ENCODE measurements at places on chromosomes 5 and 9.

DNA sequence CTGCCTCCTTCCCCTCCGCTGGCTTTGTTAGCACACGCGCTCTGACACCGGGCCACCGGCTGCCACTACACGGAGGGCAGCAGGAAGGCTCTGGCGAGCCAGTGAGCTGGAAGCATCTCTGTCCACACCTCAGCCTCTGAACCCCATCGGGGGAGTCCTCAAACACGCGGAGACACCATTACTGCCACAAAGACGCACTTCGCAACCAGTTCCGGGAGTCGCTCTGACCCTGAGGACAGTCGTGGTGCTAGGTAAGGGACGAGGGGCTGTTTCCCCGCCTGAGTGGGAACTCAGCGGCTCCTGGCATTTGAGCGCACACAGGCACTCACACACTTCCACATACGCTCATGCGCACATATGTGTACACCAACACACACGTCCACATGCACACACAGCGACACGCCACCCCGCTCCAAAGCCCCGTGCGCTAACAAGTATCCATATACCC is 160.0 kb downstream of the C9orf152 start:
- DNase-seq = no peak

DNA sequence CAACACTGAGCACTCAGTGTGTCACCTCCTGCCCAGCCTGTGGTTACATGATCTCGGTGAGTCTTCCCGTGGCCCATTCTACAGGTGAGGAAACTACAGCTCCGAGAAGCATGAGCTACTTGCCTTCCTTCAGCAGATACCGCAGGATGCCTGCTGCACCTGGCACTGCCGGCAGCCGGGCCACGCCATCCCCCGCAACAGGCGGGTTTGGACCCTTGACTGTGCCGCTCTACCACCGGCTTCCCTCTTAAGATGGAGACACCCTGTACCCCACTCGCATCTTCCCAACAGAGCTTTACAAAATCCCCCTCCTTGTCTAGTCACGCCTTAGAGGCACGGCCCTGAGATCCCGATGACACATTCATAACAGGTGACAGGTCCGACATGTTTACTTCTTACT is 74.9 kb upstream of the OTULINL start:
- DNase-seq = no peak

GRCh38 chr5:167160388-167160787 is 1131.1 kb upstream of the WWC1 start:
- DNase-seq = no peak

DNA sequence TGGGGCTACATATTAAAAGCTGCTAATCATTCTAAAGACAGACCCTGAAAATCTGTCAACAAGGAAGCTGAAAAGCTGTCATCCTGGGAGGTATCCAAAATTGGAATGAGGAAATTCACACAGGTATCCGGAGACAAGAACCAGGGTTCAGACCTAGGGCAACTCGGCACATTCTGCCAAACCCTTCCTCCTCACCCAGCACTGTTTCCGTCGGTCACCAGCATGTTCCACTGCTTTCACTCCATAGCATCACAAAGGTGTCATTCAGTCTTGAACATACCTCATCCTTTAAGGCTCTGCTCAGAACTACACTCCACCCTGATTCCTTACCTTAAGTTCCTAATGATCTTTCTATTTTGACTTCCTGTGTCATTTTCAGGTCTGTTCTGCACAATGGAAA is 153.1 kb upstream of the RASA1 start:
- no peak for DNase-seq

- DNase-seq = no peak
Measured at GRCh38 chr5:113271745-113272454, 162.9 kb downstream of the TSSK1B start.

GRCh38 chr9:110142253-110142652 is 65.7 kb downstream of the C9orf152 start:
- DNase-seq = no peak

GRCh38 chr5:115348175-115348574 is 51.7 kb upstream of the CCDC112 start:
- no peak for DNase-seq

DNA sequence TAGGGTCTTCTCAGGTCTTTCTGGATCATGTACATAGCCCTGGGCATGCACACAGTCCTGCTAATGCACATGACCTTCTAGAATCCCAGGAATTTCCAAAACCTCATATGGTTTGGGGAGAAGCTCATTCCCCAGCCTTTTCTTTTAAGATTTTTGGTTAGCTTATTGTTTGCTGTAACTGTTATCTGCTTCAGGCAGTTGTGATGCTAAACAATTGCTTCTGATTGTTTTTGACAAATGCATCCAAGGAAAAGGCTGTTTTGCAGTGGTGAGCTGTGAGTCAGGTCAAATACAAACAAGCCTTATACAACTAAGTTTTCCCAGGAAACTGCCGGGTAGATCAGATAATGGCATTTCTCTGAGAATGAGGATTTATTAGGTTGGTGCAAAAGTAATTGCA is 32.7 kb downstream of the SMC5 start:
- DNase-seq = no peak

DNA sequence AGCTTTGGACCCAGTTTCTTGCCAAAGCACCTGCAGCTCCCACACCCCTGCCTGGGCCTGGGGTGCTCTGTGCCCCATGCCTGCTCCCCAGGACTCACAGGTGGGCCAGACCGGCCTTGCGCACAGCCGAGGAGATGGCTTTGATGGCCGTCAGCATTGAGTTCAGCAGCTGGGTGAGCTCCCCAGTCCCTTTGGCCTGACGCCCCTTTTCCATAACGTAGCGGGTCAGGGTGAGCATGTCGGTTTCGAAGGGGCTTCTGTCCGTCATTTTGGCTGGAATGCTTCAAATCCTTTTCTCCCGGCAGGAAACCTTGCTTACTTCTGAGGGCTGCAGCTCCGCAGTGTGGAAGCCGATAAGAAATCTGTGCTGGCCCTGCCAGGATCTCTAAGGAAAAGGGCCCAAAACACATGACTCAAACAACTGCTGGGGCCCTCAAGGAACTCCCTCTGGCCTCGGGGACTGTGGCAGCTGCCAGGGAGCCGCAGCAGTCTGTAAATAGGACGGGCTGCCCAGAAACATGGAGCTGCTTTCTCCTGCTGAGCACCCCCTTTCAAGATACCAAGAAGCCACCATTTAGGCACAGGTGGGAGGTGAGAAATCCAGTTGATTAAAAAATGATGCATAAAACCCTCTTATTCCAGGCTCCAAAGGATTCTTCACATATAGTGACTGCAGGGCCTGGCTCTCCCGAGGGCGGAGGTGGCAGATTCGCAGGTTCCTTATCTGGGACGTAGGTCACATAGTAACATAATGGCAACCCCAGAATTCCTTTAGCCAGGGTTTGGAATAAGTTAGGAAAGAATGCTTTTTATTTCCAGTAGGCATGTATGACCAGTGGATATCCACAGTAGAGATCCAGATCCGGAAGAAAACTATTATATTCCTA is at the start of gene FBP2:
Gene FBP2 (minus strand): TSS at position 366 of the 887 bp plus-strand sequence. CDS start 98 bp downstream, at position 268.
- no peak for DNase-seq

- DNase-seq = no peak
Measured at GRCh38 chr5:177049285-177049684, 26.8 kb downstream of the ZNF346 start.

GRCh38 chr9:33198165-33198564 is 31.0 kb upstream of the B4GALT1 start:
- no peak for DNase-seq

DNA sequence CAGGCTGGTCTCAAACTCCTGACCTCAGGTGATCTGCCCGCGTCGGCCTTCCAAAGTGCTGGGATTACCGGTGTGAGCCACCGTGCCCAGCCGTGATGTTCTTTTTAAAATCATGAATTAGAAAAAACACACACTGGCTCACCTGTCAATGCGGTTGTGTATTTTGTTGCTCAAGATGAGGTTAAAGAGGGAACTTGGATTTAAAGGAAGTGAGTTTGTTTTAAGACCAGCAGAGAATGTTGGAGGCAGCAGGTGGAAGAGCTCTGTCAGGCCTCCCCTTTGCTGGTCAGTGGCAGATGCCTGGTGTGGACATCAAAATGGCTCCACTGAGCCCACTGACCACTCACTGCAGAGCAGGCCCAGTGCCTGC is 38.9 kb downstream of the WNK2 start:
- no peak for DNase-seq

DNA sequence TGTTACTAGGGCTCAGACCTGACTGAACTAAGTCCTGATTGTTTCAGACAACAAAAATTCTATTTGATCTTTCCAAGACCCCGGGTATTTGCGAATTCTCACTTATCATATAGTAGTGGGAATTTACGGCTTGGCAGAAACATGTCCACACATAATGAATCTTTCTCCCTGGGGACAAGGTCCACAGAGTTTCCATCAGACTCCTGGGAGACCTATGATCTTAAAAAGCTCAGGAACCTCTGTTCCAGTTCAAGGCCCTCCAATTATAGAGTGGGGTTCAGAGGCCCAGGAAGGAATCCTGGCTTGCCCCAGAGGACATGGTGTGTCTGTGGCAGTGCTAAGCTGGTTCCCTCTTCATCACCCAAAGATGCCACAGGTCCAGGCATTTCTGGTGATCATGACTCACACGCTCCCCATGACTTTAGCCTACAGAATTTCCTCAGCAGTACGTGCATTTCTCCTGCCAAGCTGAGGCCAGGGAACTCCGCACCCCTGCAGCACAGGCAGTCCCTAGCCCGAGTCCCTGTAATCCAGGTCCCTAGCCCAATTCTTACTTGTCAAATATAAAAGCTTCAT is 12.6 kb downstream of the RAPGEF1 start:
- no peak for DNase-seq

DNA sequence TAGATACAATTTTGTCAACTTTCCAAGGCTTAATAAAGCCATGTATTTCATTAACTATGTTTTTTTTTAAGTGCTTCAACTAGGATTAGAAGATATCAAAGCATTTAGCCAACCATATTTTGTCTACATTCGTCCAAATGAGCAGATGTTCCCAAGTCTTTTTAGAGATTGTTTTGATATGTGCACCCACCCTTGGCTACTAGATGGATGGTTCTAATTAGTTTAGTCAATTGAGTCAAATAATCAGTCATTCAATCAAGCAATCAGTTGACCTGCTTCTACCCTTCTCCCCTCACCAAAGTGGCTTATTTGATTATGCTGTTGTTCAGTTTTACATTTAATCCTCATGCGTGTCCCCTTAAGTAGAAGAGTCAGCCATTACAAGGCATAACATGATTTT is 319.5 kb upstream of the TNC start:
- DNase-seq = no peak

- no peak for DNase-seq
Measured at GRCh38 chr5:174732036-174733020, 7.9 kb downstream of the MSX2 start.

DNA sequence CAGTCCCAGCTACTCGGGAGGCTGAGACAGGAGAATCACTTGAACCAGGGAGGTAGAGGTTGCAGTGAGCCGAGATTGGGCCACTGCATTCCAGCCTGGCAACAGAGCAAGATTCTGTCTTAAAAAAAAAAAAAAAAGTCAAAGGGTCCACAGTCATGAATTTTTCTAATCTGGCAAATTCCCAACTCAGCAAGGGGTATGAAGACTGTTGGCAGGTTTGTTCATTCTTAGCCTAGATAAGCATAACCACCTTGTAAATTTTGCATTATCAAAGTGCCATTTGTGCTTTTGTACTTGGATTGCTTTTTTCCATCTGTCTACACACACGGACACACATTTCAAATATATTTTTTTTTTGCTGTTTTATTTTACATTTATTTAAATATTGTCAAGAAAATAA is 299.8 kb upstream of the NUDT12 start:
- DNase-seq = no peak

DNA sequence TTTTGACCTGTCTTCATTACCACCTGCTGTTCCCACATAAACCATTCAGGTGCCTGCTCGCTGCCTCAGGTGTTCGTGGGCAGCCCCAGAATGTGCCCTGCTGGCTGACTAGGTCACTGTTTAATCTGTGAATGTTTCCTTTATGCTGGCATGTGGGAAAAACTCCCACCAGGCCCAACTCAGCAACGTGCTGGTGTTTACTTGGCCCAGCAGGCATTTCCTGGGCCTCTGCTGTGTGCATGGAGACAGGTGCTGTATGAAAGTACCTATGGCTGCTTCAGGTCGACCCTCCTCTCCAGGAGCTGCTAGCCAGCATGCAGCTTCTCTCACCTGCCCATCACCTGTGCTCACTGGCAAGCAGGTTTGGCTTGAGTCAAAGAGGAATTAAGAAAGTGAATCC is 65.8 kb downstream of the RAD23B start:
- DNase-seq = no peak

- no peak for DNase-seq
Measured at GRCh38 chr5:141904551-141904950, 19.1 kb upstream of the DELE1 start.

GRCh38 chr9:98251551-98251950 is 3.9 kb downstream of the TBC1D2 start:
- DNase-seq = no peak

DNA sequence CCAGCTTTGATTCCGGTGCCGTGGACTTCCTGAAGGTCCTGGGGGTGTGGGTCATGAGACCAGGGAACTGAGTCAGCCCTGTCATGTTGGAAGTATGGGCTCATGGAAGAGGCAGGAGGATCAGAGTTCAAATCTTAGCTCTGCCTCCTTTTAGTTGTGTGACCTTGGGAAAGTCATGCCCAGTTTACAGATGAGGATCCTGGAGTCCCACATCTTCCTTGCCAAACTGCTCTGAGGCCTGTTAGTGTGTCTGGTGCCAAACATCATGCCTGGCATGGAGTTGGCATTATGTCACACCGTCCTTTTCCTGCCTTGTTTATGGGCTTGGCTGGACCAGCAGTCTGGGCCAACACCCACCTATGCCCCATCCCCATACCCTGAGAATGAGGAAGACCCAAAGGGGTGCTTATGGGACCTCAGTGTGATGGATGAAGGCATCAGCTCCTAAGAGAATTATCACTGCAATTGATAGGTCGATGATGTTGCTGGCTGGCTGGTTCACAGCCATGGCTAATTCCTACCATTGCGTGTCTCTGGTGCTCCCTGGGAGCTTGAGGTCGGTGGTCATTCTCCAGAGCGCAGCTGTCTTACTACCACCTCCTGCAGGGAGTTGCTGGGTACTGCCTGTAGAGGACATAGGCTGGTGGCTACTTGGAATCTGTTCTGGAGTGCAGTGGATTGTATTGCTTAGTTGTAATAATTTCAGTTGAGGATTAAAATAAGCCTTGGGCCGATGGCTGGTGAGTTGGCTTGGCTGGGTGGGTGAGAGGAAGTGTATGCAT is 140.5 kb upstream of the PITX1 start:
- no peak for DNase-seq

DNA sequence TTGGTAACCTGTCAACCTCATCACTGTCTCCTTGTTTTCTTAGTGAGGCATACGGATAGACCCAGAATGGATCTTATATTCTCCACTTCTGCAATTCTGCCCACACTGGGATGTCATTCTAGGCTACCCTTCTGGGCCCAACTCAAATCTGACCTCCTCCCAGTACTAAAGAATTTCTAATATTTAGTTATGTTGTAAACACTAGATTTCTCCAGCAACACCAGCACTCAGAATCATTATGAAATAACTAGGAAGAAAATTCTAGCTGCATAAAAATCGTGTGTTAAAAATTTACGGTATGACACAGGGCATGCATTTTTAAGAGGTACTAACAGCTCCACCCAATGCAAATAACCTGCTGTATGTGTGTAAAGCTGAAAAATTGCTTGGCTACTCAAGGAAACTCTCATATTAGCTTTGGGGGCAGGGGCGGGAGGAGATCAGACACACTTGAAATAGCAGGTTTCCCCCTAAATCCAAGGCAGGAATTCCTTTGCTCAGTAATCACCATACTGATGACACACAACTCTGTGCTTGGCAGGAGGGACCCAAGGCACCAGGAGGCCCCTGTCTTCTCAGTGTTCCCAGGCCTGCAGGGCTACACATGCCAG is 27.3 kb downstream of the MACROH2A1 start:
- DNase-seq = no peak

GRCh38 chr9:68740561-68740960 is 35.5 kb downstream of the PIP5K1B start:
- DNase-seq = no peak
